ENCODE measurements at places on chromosomes 3 and 15.

DNA sequence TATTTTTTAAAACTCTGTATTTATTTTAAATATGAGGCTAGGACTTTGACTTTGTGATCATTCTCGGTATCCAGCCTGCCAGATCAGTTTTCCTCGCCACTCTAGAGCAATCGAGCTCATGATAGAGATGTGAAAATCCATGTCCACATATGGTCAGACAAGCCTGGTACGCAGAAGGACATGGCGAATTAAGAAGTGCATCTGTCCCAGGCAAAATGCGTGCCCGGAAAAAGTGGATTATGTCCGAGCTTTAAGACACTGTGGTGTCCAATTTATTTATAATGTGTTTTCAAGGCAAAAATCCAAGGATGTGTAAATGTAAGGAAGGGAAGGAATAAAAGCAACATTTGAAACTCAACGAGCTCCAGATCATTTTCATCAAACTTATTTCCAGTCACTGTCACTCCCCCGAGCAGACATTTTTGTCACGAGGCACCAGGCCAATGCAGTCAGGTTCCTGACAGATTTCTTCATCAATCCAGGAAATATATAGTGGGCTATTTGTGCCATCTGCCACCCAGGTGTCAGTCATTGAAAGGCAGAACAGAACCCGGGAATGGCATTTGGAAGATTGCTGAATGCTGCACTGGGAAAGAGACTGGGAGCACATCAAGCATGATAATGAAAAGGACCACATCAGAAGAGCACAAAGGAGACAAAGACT is 825.7 kb downstream of the SQOR start:
- no peak for DNase-seq

- no peak for DNase-seq
These were observed 35.9 kb upstream of the NSMCE3 start for GRCh38 chr15:29305556-29305955.

DNA sequence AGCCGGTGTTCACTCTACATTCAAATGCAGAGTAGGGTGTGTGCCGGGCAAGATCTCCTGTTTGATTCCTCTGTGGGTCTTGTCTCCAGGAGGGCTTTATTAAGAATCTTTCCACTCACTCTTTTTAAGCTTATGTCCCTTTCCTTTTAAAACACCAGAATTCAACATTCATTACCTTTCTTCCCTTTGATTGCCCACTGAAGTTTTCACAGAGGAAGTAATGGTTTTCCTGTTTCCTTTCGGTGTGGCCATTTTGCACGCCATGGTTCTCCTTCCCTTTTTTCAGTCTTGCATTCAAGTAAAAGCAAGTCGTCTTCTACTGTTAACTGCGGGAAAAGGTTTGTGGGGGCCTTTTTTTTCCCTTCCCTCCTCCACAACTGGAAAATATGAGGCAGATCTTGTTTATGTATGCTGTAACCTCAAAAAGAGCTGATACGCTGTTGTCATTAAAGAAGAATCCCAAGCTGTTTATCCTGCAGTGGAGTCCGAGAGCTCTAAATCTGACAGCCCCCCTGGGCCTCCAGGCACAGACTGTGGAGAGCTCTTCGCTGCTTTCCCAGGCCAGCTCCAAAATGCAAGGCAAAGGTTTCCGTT is 40.5 kb downstream of the FILIP1L start:
- DNase-seq: no peak

GRCh38 chr3:14680716-14681115 is 5.8 kb downstream of the C3orf20 start:
- no peak for DNase-seq

DNA sequence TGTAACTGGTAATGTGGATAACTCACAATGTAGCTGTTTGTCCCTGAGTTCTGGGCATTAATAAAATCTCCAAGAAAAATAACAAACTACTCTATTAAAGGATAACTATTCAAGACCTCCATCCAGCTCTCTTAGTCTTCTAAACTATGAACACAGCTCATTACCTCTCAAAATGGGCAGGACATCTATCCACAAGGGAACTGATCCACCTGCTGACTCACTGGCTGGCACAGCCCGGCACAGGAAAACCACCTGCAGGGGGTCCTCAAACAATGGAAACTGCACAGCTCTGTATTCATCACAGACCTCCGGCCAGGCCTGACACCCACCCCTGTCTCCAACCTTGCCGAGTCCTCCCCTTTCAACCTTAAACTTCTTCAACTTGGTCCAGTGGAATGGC is 255.4 kb downstream of the TJP1 start:
- no peak for DNase-seq
